ENCODE measurements at places on chromosomes 13 and 19.

DNA sequence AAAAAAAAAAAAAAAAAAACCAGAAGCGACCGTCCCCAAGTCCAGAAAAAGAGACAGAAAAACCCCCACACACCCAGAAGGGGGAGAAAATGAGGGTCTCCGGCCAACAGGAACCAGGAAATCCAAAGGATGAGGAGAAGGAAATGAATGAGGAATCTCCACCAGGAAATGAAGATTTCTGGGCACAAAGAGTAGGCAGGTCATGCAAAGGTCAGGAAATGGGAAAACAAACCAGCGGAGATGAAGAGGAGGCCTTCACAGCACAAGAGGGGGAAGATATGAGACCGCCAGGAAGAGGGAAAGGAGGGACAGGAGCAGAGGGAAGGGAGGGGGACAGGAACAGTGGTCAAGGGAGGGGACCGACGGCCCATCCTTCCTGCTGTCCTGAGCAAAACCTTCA, 5.8 kb downstream of the TEAD2 start:
- DNase-seq: no peak

GRCh38 chr13:48532506-48533499, at the start of gene RCBTB2:
RCBTB2 (minus strand) TSS chr13:48533080; CDS start chr13:48521939, 11,141 bp downstream.
- DNase-seq: peak; percentile 99

GRCh38 chr13:44399074-44399473, 25.4 kb downstream of the SERP2 start:
- DNase-seq: no peak

GRCh38 chr19:8666814-8667405, 31.7 kb downstream of the ACTL9 start:
- no peak for DNase-seq

DNA sequence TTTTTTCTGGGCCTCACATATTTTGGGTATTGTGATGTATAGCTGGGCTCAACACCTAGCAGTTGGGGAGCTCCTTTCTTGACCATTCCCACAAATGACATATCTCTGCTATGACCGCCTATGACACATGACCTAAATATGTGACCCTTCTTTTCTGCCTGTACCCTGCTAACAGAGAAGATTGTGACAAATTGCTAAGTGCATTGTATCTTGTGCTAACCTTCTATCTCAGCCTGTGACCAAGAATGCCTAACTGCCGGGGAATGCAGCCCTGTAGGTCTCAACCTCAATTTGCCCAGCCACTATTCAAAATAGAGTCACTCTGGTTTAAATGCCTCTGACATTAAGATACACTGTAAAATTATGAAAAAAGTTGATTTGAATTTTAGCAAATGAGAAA, 6.8 kb upstream of the ZNF429 start:
- no peak for DNase-seq

- DNase-seq: no peak
These were observed 5.7 kb downstream of the SLC7A9 start for GRCh38 chr19:32863841-32864240.

GRCh38 chr19:7729211-7729610, 2.7 kb downstream of the CLEC4G start:
- DNase-seq: no peak

- peak; percentile 36 for DNase-seq
These were observed at the start of gene ZNF556 for GRCh38 chr19:2867025-2867991. ZNF556 (plus strand) TSS chr19:2867335; CDS start chr19:2867422, 87 bp downstream.

GRCh38 chr19:28642787-28643683, 569.9 kb downstream of the UQCRFS1 start:
- DNase-seq: no peak

- DNase-seq: no peak
These were observed 147.5 kb downstream of the CYSLTR2 start for GRCh38 chr13:48801255-48801654.

DNA sequence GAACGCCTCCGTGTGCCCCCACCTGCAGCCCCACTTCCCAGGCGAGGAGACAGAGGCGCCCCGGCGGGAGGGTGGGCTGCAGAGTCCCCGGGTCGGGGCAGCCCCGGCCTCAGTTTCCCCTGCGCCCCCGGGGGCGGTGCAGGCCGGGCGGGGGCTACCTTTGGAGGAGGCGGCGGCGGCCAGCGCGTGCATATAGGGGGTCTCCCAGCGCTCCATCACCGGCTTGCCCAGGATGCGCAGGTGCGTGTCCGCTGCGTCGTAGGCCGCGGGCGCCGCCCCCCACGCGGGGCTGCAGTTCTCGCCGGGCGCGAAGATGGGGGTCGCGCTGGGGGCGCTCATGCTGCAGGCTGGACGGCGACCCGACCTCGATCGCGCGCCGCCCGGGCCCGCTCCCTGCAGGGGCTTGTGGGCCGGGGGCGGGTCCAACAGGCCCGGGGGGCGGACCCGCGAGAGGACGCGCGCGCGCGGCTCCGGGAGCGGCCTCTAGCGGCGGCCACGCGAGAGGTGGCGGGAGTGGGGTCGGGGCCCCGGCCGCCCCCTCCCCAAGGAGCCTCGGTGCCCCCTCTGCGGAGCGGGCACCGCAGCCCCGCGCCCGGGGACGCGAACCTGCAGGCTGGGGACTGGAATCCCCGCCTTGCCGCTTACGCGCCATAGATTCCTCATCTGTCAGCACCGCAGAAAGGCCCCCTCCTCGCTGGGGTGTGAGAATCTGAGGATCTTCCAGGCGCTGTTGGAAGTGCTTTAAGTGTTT, at the start of gene GAMT:
Gene GAMT, minus strand, starts transcription at position 405 of the 751 bp plus-strand sequence. Its CDS starts 66 bp downstream, at position 339.
- DNase-seq: peak; percentile 91

GRCh38 chr13:113083402-113084061, 22.1 kb upstream of the F7 start:
- no peak for DNase-seq

DNA sequence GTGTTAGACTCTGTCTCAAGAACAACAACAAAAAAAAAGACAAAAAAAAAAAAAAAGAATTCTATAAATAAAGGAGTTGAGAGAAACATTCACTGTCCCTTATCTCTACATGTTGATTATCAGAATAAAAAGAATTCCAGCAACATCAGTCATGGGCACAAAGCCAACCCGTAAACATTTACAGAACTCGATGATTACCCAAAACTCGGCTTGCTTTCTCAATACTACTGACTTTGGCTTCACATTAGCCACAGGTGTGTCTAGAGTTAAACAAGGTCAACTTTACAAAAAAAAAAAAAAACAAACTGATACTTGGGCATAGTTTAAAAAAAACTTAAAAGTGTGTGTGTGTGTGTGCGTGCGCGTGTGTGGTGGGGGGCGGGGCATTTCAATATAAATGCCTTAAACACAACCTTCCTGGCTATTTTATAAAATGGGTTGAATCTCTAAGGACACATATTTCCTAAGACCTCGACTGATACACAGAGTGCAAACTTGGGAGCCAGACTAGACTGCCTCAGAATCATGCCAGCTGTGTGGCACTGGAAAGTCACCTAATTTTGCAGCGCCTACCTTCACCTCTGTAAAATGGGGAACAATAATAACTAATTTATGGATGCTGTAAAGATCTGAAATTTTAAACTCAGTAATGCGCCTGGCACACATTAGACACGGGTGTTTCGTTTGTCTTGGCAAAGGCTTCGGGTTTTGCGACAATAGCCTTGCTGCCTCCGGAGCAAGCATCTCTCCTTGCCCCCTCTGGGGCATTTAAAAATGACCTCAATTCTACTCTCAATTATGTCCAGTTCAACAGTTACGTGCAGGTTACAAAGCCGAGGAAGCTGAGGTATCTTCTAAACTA, 922 bp downstream of the EBPL start:
- no peak for DNase-seq

DNA sequence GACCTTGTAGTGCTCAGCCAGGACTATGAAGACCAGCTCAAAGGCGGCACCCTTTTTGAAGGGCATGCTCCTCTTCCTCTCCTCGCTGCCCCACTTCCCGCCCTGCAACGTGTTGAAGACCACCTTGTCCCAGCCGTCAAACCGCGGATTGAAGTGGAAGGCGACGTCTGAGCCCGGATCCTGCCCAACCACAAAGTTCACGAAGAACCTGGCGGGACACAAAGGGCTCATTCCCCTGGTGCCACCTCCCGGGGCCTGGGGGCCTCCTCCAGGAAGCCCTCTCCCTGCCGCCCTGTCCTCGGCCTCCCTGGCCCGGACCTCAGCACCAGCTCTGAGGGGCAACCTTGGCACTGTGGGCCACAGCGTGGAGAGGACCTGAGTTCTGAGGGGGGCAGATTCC, 4.0 kb downstream of the LGALS4 start:
- DNase-seq: no peak

GRCh38 chr19:5126498-5127223, 157.7 kb downstream of the KDM4B start:
- peak; percentile 81 for DNase-seq

- no peak for DNase-seq
These were observed 1146.9 kb downstream of the OLFM4 start for GRCh38 chr13:54175466-54175865.

GRCh38 chr13:32255724-32256109, 59.4 kb downstream of the ZAR1L start:
- no peak for DNase-seq

DNA sequence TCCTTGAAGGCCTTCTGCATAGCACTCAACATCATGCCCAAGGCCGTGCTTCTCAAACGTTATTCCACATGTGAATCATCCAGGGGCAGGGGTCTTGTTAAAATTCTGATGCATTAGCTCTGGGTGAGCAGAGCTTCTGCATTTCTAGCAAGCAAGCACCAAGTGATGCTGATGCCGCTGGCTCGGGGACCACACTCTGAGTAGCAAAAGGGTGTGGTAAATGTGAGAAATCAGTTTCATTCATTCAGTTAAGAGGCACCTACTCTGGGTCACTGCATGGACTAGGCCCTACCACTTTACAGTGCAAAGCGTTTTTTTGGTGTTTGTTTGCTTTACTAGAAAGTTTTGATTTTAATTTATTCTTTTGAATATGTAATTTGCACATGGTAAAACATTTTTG, 7.2 kb downstream of the KRTDAP start:
- DNase-seq: no peak

DNA sequence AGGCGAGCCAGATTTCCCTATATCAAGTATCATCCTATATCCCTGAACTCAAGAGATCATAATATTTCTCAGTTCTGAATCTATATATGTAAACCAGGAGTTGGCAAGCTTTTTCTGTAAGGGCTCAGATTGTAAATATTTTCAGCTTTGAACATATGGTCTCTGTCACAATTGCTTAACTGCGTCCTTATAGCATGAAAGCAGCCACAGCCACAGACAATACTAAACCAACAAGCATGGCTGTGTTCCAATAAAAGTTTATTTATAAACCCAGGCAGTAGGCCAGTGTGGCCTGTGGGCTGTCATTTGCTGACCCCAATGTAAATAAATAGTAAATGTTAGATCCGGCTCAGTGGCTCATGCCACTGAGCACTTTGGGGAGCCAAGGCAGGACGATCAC, 12.2 kb upstream of the MYH14 start:
- no peak for DNase-seq

DNA sequence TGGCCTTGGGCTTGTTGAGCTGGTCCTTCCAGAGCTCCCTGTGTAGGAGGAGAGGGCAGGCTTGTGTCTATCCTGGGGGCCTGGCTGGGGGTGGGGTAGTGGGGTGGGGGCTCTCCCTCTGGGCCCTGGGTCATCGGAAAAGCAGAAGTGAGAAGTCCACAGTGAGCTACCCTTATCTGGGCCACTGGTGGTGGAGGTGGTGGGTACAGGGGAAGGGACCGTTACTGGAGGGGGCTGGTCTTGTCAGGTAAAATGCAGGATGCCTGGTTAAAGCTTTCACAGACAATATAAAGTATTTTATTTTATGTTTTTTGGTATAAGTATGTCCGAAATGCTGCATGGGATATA, 342 bp upstream of the SIGLEC10 start:
- DNase-seq: no peak

DNA sequence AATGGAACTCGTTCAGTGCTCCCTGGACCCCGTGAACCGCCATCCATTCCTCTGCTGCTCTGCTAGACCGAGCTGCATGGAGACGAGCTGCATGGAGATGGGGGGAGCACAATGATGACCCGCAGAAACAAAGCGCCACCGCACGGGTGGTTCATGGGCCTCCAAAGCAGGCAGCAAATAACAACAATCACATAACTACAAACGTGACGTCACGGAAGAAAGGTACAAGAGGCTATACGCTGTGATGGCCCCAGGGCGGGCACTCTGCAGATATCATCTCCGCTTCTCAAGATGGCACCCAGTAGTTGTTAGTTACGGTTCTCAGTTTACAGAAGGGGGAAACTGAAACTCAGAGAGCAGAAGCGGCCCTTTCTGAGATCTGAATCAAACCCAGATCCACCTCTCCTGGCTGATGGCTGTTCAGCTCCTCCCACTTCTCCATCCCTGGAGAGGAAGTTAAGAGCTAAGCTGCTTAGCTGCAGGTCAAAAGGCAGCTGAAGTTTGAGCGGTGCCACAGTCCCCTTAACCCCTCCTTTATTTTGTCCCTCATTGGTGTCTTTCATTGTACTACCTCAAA, 1.7 kb downstream of the ATP13A1 start:
- DNase-seq: peak; percentile 82

GRCh38 chr13:75222031-75222430, 259.9 kb downstream of the TBC1D4 start:
- DNase-seq: no peak

DNA sequence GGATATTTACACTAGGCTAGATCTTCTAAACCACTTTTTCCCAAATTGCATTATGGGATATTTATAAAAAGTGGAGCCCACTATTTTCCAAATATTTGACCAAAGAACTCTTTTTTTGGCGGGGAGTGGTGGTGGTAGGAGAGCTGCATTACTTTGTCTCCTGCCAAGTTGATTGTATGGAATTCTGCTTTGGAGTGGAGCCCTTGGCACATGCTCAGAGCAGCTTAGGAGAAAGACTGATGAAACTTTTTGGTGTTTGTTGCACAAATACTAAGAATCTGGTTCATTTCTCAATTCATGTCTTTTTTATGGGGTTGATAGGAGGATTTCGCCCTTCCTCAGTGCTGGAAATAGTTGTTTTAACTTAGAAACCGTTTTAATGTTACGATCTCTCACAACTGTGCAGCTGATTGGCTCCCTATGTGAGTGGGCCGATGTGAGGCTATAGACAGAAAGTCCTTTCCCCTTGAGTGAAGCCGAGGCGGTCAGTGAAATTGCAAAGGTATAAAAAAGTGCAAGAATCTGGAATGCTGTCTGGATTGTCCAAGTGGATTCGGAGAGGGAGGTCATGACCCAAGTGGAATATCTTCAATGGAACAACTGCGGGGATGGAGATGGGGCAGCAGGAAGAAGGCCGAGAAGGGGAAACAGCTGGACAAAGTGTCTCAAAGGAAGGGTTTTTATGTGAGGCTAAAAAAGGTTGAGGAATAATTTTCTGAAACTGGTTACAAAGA, 415.9 kb downstream of the FGF9 start:
- no peak for DNase-seq

- no peak for DNase-seq
These were observed 6.6 kb downstream of the FFAR2 start for GRCh38 chr19:35454663-35455062.

DNA sequence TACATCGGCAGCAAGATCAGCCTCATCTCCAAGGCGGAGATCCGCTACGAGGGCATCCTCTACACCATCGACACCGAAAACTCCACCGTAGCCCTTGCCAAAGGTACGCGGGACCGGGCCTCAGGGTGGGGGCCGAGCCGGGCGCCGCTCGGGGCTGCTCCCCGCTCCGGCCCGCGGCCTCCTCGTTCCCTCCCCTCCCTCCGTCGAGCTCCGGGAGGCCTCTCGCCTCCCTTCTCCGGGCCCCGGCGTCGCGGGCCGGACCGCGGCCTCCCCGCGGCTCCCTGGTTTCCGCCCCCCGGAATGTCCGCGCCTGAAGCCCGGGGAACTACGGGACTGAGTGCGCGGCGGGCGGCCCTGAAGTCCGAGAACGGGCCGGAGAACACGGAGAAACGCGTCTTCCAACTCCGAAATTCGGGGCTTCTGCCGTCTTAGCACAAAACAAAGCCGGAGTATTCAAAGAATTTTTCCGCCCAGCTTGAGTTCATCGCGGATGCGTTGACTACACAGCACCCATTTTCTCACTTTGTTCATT, 423 bp downstream of the LSM14A start:
- no peak for DNase-seq
